ENCODE measurements at places on chromosomes 1 and 21.

- no peak for DNase-seq
Measured at GRCh38 chr21:34590520-34590919, 24.4 kb downstream of the RCAN1 start.

DNA sequence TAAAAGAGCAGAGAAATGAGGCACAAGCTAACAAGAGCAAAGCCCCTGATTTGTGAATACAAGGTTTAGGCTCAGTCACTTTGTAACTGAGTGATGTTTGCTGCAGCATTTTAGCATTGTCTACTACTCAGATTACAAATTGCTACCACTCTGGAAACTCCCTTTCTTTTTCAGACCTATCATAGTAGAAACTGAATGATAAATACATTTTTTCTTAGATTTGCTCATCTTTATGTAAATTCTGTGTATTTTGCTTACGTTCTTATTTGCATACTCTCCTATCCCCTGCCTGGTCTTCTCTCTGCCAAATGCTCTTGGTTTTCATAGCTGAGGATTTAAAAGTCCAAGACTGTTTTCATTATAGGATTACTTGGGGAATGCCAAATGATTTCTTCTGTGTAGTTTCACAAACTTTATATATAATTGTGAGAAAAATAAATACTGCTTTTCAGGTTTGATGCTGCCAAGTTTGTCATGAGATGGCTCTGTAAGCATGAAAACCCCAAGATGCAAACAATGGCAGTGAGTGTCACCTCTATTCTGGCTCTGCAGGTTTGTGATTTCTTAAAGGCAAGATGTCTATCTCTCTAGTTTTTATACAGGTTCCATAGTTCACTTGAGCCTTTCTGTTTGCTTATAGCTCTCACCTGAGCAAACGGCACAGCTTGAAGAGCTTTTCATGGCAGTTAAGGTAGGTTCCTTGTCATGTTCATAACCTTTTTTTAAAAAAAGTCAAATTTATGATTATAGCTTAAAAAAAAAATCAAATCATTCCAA lies 24.7 kb downstream of the ZYG11A start:
- DNase-seq, result no peak

- DNase-seq, result no peak
Measured at GRCh38 chr1:81406292-81406999, 394.3 kb upstream of the ADGRL2 start.

DNA sequence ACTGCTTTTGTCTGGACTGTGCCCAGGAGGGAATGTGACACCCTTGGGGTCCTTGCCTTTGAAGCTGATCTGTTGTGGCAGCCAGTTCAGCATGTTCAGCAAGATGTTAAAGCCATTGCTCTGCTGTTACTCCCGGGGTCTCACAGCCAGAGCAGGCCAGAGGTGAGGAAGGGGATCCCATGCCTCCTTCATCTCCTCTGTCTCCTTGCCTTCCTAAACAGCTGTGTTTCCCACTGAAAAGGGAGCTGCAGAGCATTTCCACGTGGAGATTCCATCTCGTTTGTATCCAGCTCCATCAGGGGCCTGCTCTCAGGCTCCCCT lies 135.8 kb upstream of the COL6A1 start:
- no peak for DNase-seq

GRCh38 chr1:155562581-155563376 lies at the start of gene ASH1L:
Gene ASH1L, minus strand, starts transcription at chr1:155562803. Its CDS starts 41,284 bp downstream, at chr1:155521519.
- DNase-seq, result peak; percentile 94

DNA sequence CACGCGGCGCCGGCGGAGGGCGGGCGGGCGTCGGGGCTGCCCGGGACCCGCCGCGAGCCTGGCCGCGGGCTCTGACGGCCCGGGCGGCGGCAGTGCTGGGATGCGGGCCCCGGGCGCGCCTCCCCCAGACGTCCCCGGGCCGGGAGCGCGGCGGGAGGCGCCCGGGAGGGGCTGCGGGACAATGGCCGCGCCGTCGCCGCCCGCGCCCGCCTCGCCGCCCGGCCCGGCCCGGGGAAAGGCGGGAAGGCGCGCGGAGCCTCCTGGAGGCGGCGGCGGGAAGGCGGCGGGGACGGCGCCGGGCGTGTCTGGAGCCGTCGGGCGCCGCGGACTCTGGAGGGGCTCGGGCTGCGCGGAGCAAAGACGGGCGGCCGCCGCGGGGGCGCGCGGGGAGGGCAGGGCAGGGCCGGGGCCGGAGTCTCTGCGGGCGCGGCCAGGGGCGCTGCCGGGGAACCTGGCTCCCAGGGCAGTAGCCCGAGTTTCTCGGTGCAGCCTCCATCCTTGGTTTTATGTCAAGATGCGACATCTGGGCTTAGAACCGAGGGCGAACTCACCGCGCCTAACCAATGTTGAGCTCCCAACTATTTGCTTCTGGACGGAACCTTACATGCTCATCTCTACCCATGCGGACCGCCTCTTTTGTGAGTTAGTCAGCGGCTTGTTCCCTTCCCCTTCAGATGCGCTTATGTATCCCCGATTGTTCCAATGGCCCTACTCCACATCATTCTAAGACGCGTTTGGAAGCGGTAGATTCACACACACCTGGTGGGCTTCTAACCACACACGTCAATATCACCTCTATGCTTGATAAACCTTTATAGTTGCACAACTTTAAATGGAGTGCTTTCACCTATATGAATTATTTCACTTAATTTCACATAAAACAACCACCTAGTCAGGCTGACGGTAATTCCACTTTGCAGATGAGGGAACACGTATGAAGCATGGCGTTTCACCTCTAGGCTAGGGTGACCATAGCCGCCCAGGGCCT lies 651 bp downstream of the ZBTB8A start:
- DNase-seq, result peak; percentile 80

Measured in iPS-NIHi11 (cell line).